ENCODE measurements at places on chromosomes 13 and 19.

DNA sequence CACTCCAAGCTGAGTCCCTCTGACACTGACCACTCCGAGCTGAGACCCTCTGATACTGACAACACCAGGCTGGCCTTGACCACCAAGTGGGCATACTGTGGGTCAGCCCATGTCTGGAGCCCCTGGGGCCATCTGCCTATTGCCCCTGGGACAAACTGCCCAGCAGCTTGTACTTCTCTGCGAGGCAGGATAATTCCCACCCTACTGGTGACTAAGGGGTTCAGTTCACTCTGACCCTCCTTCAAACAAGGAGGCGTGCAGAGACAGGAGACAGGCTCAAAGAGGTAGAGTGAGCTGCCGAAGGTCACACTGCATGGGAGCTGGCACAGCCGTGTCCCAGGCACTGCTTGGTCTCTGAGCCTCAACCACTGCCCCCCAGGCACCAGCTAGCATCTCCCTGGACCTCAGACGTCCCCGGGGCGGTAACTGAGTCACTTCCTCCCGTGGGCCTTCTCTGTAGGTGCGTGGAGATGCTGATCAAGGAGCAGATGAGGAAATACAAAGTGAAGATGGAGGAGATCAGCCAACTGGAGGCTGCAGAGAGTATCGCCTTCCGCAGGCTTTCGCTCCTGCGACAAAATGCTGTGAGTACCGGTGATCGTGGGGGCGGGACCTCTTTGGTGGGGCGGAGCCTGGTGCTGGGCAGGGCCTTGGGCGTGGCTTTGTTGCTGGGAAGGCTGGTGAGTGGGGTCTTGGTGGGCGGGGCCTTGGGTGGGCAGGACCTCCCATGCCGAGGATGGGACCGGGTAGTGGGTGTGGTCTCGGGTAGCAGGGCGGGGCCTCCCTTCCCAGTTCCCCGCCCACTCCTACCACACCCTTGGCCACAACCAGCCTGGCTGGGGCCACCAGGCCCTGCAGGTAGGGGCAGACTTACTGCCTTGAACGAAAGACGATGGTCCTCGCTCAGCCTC, 5.8 kb upstream of the USE1 start:
- DNase-seq: peak; percentile 71

DNA sequence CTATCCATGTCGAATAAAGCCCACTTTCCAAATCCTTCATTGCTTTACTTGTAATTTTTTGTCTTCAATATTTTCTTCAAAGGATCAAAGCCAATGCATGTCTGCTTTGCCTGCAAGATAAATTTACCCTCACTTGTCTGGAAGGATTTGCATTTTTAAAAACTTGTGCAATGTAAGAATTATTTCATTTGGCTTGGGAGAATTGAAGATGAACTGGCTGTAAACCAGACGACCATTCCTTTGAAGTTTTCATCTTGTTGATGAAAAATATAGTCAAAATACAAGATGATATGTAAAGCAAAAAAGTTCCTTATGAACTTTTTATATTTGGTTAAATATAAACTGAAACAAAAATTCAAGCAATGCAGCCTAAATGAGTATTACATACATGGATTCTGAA, 225.0 kb downstream of the SLITRK1 start:
- no peak for DNase-seq

DNA sequence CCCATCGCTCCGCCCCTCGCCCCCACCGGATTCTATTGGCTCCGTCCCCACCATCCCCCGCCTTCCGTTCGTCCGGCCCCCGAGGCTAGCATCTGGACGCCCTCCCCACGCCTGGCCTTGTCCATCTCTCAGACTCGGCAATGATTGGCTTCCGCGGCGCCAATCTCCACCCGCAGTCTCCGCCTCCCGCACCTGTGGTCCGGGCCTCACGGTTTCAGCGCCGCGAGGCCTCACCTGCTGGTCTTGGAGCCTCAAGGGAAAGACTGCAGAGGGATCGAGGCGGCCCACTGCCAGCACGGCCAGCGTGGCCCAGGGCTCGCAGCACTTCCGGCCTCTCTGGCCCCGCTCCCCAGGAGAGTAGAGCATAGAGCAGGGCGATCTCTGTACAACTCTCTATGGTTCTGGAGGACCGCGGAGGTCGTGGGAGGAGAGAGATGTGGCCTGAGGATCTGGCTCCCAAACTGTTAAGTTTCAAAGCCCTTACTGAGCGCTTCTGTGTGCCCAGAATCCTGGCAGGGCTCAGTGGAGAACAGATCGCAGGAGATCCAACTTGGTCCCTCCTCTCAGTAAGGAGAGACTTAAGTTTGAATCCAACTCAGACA, at the start of gene ERCC1:
ERCC1 (minus strand) TSS at position 329 of the 602 bp plus-strand sequence. CDS start 543 bp downstream, outside the sequence.
- DNase-seq: peak; percentile 99

DNA sequence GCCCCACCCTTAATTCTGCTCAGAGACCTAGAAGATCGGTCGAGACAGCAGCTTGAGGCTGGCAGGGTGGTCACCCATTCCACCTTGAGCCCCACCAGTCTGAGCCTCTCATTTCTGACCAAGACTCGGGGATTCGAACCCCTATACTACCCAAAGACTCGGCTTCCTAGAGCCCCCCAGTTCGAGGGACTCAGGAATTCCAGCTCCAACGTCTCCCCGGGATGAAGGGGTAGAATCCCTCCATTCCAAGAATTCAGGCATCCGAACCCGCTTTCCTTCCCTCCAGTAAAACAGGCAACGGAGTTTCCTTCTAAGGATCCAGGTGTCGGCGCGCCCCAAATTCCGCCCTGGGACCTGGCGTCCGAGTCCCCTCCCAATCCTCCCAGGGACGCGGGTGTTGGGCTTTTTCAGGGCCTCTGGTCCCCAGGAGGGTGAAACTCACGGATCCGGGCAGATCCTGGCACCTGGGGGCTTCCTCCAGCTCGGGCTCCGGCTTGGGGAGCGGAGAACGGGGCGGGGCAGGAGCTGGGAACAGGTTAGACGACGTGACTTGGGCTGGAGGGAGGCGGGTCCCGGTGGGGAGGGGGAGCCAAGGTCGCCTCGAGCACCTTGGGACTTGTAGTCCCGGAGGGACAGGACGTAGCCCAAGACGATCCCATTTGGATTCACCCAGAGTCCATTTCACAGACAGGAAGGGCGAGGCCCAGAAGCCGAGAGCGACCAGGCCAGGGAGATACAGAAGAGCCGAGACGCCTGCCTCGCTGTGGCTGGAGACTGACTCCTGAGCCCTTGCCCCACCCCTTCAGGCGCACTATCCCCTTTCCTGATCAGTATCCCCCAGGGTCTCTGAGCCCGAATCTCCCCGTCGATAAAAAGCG, at the start of gene PPP1R13L:
PPP1R13L (minus strand) TSS at position 513 of the 878 bp plus-strand sequence. CDS start 6,751 bp downstream, outside the sequence.
- peak; percentile 96 for DNase-seq
